ENCODE measurements at places on chromosomes 12 and 14. TPM values are rescaled to one million over a fixed set of nuclear protein-coding genes. Genes with fewer than 3 reads are reported as not detected.

DNA sequence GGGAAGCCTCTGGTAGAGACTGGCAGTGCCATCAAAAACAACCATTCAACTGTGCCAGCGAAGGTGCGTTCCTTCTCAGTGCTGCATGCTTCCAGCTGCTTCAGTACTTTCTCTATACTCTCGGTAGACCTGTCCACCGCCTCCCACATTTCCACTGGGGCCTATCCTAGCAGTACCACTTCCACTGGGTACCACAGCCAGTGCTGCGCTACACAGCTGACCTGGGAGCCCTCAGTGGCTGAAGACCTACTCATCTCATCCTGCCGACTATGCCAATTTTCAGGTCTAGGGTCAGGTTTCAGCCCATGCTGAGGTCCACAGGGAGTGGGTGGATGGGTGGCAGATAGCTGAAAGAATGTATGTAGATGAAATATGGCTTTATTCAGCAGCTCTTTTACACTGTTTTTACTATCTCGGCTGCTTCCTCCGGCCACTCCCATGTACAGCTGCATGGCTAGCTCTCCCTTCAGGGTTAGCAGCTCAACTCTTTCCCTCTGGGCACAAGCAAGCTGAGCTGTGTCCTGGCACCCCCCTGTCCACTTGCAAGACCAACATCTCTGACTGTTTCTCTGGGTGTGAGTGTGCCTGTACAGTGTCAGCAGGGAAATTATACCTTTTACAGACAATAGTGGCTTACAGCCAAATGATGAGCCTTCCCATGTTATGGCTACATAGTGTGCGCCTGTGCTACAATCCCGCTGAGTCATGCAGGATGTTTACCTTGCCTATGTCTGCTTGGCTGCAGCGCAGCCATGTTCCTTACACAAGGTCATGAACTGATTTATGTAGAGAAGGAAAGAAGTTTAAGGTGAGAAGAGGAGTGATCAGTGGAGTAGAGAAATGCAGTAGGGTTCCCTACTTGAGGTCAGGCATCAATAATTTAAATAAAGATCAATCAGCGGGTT is 125.7 kb upstream of the DDHD1 start:
- DNase-seq = no peak

DNA sequence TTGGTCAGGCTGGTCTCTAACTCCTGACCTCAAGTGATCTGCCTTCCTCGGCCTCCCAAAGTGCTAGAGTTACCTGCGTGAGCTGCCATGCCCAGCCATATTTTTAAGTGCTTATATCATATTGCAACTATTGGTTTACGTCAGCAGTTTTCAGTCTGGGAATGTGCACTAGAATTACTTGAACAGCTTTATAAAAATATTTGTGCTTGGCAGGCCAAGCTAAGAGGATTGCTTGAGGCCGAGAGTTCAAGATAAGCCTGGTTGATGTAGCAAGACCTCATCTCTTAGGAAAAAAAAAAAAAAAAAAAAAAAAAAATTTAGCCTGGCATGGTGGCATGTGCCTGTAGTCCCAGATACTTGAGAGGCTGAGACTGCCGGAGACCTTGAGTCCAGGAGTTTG is 17.1 kb downstream of the KIAA0586 start:
- DNase-seq = no peak

DNA sequence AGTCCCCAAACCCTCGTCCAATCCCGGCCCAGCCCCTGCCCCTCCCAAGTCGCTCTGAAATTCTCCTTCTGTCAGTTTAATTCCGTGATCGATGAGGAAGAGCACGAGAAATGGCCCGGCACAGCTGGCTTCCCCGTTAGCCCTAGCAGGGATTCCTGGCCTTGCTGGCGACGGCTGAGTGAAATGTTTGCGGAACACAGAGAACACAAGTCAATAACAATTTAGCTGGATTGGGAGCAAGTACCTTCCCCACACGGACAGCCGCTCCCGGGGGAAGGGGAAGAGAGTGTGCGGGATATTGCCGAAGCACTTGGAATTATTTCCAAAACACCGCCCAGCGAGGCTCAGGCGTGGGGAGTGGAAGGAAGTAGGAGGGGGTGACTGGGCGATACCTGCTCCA is 134.6 kb downstream of the RBM19 start:
- no peak for DNase-seq

- no peak for DNase-seq
Measured at GRCh38 chr14:33184587-33184986, 245.9 kb downstream of the NPAS3 start.

DNA sequence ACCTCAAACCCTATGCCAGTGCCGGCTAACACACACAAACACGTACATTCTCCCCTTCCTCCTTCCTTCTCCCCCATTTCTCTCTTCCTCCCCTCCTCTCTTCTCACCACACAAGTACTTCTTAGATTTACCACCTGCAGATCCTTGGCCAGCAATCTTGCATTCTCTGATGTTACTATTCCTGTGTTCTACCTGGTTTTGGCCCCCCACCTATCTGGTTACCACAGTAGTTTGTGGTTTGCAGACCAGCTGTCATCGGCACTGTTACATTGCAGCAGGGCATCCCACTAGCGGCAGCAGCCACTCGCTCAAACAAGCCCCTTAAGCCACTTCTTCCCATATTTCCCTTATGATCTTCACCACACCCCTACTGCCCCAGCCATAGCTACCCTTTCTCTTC is 3.9 kb downstream of the ABHD4 start:
- DNase-seq = no peak

DNA sequence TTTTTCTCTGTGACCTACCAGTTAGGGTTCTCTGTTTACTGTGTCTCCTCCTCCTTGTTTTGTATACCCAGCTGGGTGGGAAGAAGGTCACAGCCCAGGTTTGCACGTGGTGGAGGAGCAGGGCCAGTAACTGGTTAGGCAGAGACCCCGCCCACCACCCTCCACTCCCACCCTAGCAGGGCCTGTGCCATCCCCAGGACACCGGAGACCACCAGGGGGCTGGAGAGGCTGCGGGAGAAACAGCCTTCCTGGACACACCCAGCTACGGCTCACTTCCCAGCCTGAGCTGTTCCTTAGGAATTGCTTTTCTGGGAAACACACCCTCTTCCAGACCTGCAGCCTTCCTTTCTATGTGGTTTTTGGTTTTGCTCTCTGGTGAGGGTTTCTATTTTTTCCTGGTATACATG is 21.1 kb downstream of the BDKRB2 start:
- DNase-seq = no peak

GRCh38 chr12:117031843-117032592 is 67.2 kb downstream of the TESC start:
- DNase-seq = no peak

GRCh38 chr12:86711731-86712130 is 455.5 kb upstream of the MGAT4C start:
- no peak for DNase-seq

DNA sequence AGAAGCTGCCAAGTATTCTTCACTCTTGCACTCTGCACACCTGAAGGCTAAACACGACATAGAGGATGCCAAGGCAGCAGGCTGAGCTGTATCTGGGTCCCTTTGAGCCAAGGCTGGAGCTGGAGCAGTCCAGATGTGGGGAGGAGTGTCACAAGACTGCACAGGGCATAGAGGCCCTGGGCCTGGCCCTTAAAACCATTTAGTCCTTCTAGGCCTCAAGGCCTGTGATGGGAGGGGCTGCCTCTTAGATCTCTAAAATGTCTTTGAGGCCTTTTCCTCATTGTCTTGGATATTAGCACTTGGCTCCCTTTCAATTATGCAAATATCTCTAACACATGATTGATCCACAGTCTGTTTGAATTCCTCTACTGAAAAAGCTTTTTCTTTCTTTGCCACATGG is 28.0 kb upstream of the C14orf132 start:
- DNase-seq = no peak

GRCh38 chr12:48812389-48812788 is 5.9 kb upstream of the CACNB3 start:
- DNase-seq = no peak

DNA sequence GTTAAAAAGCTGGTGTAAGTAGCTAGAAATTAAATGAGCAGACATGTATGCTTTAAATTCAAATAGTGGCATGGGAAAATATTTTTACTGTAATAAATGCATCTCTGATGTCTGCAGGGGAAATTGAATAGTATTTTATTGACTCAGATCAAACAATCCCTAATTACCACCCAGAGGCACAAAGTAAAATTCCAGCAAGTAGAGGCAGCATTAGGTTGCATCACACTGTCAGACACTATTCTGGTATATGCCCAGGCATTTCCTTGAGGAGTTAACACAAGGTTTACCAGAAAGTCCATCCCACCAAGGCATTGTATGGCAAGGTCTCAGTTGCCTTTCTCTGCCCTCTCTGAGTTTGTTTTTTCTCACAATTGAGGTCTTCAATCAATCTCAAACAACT is 201.6 kb upstream of the KITLG start:
- DNase-seq = no peak

- DNase-seq = no peak
Measured at GRCh38 chr14:56274556-56274955, 156.3 kb downstream of the PELI2 start.

- DNase-seq = no peak
Measured at GRCh38 chr12:88471331-88472045, 108.8 kb downstream of the KITLG start.

- DNase-seq = no peak
Measured at GRCh38 chr12:5050542-5050941, 6.9 kb downstream of the KCNA5 start.

LALBA gene
- polyA plus RNA-seq = not detected

KLRC2 gene
- polyA plus RNA-seq = not detected

RND1 gene
- 3.7 TPM for polyA plus RNA-seq

KRT6C gene
- polyA plus RNA-seq = not detected

MANSC4 gene
- polyA plus RNA-seq = 0.73 TPM

FAM234B gene
- 12.4 TPM for polyA plus RNA-seq

TMEM132D gene
- 2.3 TPM for polyA plus RNA-seq

Data from left renal cortex interstitium (tissue), 4 donors.